NCI-H1694 (cell line): ENCODE measurements at places on chromosomes 6 and 20.

- DNase-seq: no peak
Measured at GRCh38 chr6:39516471-39516870, 194.0 kb upstream of the KCNK16 start.

DNA sequence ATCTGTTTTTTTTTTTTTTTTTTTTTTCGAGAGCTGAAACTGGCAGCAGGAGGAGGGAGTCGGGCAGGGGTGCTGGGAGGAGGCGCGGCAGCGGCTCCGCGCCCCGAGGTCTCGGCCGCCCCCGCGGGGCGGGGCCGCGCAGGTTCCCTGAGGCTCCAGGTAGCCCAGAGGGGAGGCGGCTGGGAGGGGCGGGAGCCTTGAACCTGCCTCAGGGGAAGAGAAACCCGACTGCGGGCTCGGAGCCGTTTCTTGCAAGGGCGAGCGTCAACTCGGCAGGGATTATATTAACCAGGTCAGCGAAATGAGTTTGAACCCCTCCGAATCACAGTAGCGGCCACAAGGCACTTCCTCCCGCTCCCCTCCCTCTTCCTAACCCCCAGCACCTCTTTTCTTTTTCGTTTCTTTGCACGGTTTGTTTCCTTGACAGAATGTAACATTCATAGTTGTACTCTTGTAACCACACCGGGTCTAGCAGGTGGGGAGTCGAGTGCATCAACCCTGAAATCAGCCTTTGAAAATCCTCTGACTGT is 2.0 kb downstream of the MYB start:
- no peak for DNase-seq

- DNase-seq: no peak
Measured at GRCh38 chr6:79072640-79073181, 5.3 kb downstream of the PHIP start.

DNA sequence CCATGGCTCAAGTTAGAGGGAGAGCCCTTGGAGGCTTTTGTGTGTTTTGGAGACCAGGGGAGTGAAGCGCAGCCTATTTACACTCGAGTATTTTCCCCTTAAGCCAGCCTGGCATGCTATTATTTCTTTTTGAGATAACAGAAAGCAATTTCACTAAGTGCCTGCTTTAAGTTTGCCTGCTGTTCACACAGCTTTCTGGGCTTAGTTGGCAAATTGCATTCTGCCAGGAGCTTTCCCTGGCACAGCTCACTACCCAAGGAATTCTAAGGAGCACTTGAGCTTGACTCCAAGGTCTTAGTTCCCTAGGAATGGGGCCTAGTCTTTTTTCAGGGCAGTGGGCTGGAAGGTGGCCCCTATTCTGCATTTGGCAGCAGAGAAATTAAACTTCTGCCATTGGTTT is 19.0 kb upstream of the ASXL1 start:
- no peak for DNase-seq

- no peak for DNase-seq
Measured at GRCh38 chr6:117986396-117986795, 79.3 kb downstream of the SLC35F1 start.

DNA sequence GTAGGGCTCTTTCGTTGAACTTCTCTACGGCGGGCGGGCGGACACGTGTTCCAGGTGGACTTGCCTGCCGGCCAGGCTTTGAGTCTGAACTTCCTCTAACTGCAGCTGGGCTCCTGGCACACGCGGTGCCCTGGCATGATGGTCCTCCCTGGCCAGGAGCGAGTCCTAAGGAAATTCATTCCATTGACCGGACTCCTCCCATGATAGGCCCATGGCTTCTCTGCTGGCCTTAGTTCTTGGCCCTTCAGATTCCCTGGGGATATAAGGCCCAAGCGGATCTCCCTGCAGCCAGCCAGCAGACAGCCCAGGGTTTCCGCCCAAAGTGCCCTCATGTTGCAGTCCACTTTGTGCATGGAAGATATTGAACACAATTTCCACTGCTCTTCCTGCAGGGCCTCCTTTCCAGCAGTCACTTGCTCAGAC is 39.4 kb downstream of the TBC1D7 start:
- DNase-seq: no peak

DNA sequence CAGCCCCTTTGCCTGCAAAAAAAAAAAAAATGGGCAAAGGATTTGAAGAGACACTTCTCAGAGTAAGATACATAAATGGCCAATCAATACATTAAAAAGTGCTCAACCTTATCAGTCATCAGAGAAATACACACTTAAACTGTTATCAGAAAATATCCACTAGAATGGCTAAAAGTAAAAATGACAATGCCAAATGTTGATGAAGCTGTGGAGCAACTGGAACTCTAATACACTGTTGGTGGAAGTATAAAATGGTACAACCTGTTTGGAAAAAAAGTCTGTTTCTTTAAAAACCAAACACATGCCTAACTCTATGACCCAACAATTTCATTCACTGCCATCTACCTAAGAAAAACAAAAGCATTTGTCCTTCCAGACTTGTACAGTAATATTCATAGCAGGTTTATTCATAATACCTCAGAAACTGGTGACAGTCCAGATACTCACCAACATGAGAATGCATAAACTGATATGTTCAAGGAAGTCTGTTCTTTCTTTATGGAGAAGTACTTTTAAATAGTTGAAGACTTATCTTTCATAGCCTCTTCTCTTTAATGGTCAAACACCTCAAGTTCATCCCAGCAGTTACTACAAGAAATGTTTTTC is 378.4 kb upstream of the RUNX2 start:
- no peak for DNase-seq

- no peak for DNase-seq
Measured at GRCh38 chr6:13261464-13261994, 66.8 kb downstream of the TBC1D7 start.

GRCh38 chr20:14553774-14554534 is 216.5 kb upstream of the FLRT3 start:
- DNase-seq: no peak

- no peak for DNase-seq
Measured at GRCh38 chr6:24856901-24857670, 58.4 kb upstream of the ARMH2 start.

- DNase-seq: no peak
Measured at GRCh38 chr20:10790013-10790412, 116.2 kb upstream of the JAG1 start.

- DNase-seq: no peak
Measured at GRCh38 chr6:13308332-13308731, 20.0 kb downstream of the TBC1D7 start.

DNA sequence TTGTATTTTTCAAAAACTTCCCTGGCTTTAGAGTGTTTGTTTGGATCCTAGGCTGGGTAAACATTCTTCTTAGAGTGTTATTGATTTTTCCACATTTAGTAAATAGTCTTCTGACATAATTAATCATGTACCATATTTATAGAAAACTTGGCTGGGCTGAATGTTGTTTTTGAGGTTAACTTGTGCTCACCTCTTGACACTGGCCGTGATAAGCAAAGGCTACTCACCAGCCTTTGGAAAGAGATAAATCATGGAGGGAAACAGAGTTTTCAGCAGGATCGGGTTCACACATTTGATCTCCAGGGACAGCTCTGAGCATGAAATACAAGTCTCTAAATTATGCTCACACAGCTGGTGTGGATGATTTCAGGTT is 6.2 kb upstream of the CD93 start:
- no peak for DNase-seq

- DNase-seq: no peak
Measured at GRCh38 chr20:36745234-36745926, 510 bp downstream of the NDRG3 start.

DNA sequence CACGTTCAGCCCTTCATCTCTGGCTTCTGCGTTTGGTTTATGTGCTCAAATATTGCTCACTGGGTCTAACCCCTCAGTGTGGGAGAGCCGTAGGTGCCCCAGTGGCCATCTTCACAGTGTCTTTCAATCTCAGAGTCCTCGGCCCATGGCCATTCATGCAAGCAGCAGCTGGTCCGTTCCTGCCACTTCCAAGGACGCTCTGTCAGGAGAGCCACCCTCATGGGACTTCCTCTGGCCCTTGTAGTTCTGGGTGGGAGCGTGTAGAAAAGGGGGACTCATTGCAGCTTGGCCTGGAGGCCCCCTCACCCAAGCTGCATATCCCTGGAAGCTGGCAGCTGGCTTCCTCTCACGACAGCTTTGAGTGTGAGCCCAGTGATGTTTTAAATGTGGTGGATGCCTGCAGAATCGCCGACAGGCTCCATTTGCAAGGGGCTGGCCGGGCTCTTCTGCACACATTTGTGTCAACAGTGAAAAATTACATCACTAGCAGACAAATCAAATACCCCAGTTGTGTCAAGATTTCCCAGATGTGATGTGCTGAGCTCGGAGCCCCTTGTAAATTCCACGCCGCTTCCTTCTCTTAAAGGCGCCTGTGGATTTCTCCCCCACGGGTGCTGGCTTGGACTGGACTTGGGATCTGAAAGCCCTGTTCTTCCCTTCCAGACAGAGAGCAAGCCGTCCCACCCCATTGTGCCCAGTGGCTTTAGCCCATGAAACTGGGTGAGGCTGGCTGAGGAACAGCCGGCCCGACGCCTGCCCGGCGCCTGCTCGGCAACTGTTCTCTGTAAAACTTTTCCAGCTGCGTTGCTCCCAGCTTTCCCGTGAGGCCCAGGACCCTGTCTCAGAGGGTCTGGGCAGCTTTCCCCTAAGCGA is 360.1 kb downstream of the TAF4 start:
- DNase-seq: no peak

DNA sequence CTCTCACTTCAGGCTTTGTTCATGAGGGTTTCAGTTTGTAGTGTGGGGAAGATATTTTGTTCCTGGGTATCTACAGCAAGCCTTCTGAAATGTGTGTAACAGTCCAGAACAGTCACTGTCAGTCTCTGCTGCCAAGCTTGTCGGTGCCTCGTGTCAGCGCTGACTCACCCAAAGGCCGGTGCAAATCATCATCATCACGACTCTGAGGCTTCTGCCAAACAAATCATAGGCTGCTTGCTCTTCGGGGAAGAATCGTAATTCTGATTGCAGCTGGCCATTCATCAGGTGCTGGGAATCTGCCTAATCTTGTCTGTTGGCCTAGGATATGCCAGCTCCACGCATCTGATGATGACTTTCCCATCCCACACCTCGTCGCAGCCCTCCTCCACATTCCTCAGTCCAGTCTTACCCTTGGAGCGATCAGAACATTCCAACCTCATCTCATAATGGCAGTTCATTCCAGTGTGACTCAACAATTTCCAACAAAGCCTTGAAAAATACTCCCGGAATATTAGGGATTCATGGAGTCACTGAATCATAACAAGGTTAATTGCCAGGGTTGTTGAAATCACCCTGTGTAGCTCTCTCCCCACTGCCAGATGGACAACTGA is 40.9 kb downstream of the ALDH8A1 start:
- DNase-seq: peak; percentile 42

- DNase-seq: no peak
Measured at GRCh38 chr6:109342506-109342905, 39.8 kb downstream of the CD164 start.

- DNase-seq: no peak
Measured at GRCh38 chr20:13809373-13809772, 24.5 kb downstream of the NDUFAF5 start.

DNA sequence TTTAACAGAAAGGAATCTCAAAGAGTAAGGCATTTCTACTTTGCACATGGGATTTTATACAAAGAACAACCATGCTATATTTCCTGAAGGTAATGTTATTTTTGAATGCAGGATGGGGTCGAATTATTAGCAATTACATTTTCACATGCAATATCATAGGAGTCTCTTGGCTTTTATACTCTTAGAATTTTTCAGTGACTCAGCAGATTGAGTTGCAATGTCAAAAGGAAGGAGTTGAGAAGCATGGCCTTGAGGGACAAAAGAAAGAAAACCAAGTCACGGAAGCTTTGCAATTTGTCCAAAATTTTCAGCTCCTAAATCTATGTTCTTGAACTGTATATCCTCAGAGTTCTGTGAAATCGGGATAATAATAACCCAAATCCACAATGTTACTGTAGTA is 181.1 kb downstream of the GRM1 start:
- no peak for DNase-seq

- DNase-seq: no peak
Measured at GRCh38 chr20:61558726-61559125, 306.7 kb downstream of the CDH4 start.

GRCh38 chr20:52242237-52243230 is 51.0 kb upstream of the ZFP64 start:
- DNase-seq: peak; percentile 37

DNA sequence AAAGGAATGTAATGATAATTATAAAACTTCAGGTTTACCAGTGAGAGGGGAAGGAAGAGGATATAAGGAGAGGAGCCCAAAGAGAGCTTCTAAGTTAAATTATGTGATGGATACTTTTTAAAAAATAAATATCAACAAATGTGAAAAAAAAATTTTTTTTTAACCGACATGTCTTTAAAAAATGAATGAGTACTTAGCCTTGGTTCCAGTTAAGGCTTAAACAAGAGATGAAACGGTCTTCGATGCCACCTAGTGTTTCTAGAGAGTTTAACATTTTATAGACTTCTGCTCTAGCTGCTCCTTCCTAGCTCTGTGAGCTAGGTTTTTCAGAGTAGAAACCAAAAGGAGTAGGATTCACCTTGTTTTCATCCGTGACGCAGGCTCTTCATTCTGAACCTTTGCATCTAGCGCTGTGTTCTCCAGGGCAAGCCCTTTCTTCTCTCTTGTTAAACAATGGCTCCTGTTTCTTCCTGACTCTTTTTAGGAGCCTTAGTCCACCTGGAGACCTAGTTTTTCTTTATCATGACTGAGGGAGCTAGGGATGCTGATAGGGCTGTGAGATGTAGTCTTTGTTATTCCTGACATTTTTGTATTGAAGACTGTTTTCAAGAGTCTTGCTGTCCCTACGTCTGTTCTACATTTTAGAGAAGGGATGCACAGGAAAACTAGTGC is 42.4 kb upstream of the GNRH2 start:
- peak; percentile 73 for DNase-seq

GRCh38 chr6:32589596-32590449 is at the start of gene HLA-DRB1:
HLA-DRB1 (minus strand) TSS chr6:32589848; CDS start chr6:32589742, 106 bp downstream.
- DNase-seq: no peak

GRCh38 chr20:31943052-31943471 is 8.8 kb downstream of the PDRG1 start:
- DNase-seq: no peak

GRCh38 chr6:43762966-43763695 is 6.9 kb upstream of the VEGFA start:
- no peak for DNase-seq

- no peak for DNase-seq
Measured at GRCh38 chr20:44072384-44072783, 114.6 kb downstream of the JPH2 start.

- no peak for DNase-seq
Measured at GRCh38 chr6:152089992-152090391, 282.5 kb downstream of the ESR1 start.

DNA sequence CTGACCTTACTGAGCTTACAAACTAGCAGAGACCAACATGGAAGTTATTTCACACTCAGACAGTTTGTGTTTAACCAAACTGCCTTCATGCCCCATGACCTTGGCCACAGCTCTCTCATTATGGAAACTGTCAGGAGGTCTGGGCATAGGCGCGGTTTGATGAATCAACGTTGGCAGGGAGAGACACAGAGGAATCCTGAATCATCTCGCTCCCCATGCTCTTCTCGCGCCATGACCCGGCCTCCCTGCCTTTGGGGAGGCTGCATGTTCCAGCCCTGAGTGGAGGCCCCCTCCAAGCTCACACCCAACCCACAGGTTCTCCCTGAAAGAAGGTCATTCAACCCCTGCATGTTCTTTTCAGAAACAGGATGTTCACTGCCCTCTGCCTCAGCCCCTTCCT is 15.9 kb upstream of the GDAP1L1 start:
- no peak for DNase-seq

GRCh38 chr6:98833057-98833306 is 1.4 kb upstream of the POU3F2 start:
- no peak for DNase-seq
